Lung (tissue), 17 donors: ENCODE measurements at places on chromosomes 5 and 9. TPM values are rescaled to one million over a fixed set of nuclear protein-coding genes. Genes with fewer than 3 reads are reported as not detected.

FREM1 gene
- 21.8 TPM for total RNA-seq

CCDC180 gene
- 34.3 TPM for total RNA-seq

IFNA13 gene
- total RNA-seq, result not detected

SOHLH1 gene
- total RNA-seq, result not detected
